Omental fat pad (tissue), 4 donors: ENCODE measurements at places on chromosomes 7 and 10.
A peak's percentile ranks its signal among the peaks of the same experiment; 100 is the strongest.

- no peak for DNase-seq
Observed at GRCh38 chr7:130410868-130411541, 29.8 kb downstream of the CEP41 start.

GRCh38 chr10:7666253-7667023 is at the start of gene ITIH5:
Gene ITIH5 (minus strand): TSS chr10:7666966. CDS start chr10:7666892, 74 bp downstream.
- DNase-seq = no peak

DNA sequence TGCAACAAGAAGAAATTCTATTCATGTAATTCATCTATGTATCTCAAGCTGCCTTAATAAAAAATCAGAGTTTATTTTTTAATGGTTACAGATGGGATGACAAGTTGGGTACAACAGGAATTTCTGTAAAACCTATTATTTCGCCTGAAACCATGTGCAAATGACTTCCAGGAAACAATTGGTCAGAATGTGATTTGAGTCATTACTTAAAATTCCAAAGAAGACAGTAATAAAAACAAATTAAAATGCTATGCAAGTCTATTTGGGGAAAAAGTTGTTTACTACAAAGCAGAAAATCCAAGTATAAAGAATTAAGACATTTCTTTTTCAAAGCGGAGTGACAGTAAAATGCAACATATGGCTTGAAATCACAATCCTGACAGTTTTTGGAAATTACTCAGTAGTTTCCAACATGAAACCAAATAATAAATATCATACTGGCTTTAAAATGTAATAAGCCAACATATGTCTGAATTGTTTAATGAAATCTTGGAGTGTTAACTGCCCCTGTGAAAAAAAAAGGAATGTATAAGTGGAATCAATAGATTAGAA is 41.5 kb upstream of the SEMA3C start:
- DNase-seq = no peak

- DNase-seq = no peak
Observed at GRCh38 chr7:82542665-82543064, 99.1 kb upstream of the CACNA2D1 start.

- DNase-seq = no peak
Observed at GRCh38 chr10:131996466-131997365, 15.0 kb upstream of the BNIP3 start.

DNA sequence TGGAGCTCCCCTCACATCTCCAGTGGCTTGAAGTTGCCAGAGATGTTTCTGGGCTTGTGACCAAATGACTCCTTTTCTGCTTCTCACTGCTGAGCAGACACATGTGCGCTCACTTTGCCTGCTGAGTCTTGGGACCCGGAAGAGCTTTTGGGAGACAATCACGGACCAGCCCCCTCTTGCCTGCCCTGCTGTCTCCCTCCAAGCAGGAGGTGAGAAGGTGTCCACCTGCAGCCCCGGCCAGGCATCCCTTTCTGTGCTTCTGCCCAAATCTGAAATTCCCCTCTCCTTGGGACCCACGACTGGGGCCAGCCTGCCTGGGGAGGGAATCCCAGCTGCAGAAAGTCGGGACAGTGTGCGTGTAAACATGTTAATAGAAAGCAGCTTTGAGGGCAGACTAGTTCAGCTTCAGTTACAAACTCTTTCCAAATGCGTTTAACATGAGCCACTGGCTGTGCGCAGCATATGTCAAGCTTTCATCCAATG is 31.7 kb downstream of the HTRA1 start:
- no peak for DNase-seq

- peak; percentile 14 for DNase-seq
Observed at GRCh38 chr10:79390551-79391229, 43.4 kb downstream of the PPIF start.

GRCh38 chr10:42640610-42641229 is 2.4 kb upstream of the ZNF33B start:
- DNase-seq = no peak

DNA sequence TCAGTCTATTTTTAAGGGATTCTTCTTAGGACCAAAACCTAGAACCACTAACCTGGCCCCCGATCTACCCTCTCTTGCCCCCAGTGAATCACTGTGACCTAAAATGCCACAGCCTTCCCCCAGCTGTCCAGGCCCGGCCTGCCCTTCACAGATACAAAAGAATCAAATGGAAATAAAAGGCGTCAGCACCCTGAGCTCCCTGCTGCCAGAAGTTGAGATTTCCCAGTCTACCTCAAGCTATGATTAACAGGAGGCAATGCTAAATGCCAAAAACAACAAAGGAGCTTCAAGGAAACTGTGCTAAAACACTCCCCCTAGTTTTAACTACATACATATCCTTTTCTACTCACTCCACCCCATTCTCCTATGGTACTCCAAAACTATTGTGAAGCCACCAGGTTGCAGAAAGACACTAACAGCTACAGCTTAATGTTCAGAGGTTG is 67.8 kb downstream of the GSAP start:
- DNase-seq = no peak

DNA sequence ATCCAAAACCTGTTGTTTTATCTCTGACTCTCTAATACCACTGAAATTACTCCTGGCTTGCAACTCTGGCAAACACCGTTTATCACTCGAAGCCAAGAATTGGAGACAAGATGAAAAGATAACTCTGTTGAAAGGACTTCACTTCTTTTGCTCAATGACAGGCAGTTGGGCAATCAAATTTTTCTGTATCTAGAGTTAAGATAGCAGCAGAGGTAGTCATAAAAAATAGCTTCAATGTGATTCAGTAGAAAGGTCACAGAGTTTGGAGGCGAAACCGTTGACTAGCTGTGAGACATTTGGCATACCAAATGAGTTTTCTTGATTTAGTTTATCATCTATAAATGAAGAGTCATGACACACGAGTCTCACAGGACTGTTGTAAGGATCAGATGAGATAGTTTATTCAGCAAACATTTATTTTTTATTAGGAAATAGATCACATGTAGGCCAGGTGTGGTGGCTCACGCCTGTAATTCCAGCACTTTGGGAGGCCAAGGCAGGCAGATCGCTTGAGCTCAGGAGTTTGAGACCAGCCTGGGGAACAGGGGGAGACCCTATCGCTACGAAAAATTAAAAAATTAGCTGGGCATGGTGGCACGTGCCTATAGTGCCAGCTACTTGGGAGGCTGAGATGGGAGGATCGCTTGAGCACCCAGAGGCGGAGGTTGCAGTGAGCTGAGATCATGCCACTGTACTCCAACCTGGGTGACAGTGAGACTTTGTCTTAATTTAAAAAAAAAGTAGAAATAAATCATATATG is 23.6 kb downstream of the AKR1B1 start:
- no peak for DNase-seq

DNA sequence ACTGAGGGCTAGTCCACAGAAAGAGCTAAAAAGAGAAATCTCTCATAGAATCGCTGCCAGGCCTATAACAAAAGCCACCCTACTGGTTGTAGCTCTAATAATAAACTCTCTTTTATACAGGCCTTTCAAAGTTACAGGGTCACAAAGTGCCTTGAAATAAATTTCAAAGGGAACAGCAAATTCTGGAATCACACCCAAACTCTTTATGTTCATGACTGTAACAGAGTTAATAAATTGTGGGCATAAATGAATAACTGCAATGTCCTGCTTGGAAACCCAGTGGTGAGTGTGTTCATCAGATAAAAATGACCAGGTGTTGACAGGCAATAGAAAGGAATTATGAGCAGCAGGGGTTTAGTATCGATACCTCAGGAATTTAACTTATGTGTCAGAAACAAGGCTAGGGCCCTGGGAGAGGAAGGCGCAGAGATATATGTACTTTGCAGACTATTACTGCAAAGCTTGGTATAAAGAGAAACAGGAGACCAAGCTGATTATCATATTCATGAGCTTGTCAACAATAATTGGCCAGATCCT is 9.3 kb downstream of the CDC14C start:
- DNase-seq = no peak

DNA sequence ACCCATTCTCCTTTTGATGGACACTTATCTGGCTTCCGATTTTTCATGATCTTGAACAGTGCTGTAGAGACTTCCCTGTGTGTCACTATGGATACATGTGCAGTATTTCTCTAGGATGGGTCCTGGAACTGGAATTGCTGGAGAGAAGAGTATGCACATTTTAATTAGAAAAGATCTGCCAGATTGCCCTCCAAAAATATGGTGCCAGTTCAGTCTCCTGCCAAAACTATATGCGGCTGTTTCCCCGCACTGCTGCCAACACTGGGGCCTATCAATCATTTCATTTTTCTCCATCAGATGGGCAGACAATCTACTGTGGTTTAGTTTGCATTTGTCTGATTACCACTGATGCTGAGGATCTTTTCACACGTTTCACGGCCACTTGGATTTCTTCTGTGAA is 105.0 kb downstream of the SH2D4B start:
- no peak for DNase-seq

DNA sequence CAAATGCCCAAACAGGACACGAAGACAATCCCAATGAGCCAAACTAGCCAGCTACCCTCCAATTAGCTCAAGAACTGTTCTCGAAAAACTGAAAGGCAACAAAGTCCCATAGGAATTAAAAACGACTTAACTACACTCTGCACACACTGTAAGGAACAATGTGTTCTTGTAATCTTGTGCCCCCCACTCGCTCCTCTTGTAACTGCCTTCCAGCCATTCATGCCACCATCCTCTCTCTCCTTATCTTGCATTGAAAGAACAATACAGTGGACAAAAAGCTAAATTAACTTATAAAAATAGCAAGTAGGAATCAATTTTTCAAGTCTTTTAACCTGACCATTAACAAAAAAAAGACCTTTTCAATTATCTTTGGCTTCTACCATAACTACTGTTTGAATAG is 2.9 kb downstream of the CYTH3 start:
- no peak for DNase-seq

DNA sequence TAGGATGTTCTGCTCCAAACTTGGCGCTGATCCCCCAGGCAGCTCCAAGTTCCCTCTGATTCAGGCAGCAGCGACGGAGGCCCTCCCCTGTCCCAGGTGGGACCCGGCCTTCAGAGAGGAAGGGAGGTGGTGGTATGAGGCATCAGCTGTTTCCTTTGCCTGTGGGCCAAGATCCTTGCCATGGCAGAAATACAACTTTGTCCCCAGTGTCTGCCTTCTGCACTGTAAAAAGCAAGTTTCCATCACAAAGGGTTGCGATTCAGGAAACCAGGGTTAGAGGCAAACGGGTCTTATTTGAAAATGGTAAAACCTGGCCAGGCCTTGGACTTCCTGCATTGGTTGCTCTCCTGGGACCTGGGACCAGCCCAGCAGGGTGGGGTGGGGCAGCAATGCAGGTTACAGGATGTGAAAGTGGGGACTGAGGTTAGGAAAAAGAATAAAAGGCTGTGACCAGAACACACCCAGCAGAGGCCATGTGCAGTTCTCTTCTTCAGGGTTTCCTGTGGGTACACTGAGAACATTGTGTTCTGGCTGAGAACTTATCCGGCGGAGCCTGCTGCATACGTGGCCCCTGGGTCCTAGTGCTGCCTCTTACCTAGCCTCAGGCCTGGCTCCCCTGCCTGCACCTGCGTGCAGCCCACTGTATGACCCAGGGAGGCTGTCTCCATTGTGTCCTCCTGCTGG is 25.1 kb upstream of the DDIT4 start:
- no peak for DNase-seq

DNA sequence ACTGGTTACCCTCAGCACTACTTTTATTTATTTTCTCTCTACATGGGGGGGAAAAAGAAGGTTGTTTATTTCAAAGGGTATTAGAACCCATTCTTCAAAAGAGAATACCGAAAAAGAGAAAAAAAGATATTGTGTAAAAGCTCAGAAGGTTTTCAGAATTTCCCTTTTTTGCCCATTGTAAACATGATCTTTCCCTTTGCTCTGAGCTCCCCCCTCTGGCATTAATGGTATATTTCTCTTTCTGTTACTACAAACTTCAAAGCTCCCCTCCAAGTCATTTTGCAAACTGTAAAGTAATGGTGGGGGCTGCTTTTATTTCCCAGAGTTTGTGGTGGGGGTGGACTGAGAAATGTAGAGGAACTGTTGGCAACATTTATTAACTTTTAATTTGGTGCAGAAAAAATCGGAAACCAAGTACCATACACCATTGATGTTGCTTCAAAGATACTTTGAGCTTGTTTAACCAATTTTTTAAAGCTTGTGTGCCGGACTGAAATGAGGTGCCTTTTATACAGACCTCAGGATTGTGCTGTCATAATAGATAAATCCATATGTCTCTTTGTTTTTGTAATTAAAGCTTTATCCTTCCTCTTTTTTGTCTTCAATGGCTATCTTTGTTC is 181.5 kb downstream of the EXOC4 start:
- DNase-seq = no peak

DNA sequence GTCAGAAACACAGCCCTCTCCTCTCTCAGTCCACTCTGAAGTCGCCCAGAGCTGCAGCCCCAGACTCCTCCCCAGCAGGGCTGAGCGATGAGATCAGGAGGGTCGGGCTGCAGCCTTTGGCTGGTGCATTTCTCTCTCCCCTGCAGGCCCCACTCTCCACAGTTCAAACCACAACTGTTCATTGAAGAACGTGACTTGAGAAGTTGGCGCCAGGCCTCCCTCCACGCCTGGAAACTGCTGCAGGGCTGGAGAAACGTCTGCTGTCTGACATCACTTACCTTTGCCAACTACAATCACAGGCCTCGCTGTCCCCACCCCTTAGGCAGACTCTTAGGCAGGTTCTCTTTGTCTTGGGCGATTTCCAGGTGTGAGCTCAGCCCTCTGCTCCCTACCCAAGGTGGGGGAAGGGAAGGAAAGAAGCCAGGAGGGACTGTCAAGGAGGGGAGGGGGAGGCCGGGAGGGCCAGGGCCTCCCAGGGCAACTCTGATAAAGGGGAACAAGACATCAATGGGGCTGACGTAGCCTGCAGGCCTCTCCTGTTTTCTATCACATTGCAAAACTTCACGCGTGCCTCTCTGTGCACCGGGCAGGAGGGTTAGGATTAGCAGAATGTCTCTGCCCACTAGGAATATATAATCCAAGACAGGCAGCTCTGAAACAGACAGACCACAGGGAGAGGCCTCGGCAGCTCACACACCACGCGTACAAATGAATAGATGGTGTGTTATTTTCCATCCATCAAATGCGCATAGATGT is 32.7 kb downstream of the CALML5 start:
- DNase-seq = no peak

GRCh38 chr10:49686651-49687050 is 7.2 kb downstream of the C10orf53 start:
- DNase-seq = no peak

DNA sequence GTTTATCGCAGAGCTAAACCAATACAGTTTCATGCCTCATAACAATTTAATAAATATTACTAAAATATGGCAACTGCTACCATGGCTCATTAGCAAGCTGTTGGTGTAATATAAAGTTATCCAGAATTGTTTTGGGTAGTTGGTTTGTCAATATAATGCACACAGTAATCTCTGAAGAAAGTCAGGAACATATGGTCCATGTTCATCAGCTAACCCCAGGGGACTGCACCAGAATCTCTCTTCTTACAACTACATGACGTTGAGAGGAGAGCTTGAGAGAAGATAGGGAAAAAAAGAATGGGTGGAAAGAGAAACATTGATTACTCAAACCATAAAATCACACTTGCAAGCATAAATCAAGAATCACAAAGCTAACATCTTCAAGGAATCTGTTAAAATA is 333.7 kb downstream of the NRG3 start:
- no peak for DNase-seq
